ENCODE measurements at places on chromosomes 7 and 10.
A peak's percentile ranks its signal among the peaks of the same experiment; 100 is the strongest.

GRCh38 chr10:6678211-6678803, 98.2 kb upstream of the PRKCQ start:
- peak; percentile 71 for DNase-seq

- DNase-seq = no peak
These were observed 13.3 kb downstream of the ZNF438 start for GRCh38 chr10:31018356-31018750.

DNA sequence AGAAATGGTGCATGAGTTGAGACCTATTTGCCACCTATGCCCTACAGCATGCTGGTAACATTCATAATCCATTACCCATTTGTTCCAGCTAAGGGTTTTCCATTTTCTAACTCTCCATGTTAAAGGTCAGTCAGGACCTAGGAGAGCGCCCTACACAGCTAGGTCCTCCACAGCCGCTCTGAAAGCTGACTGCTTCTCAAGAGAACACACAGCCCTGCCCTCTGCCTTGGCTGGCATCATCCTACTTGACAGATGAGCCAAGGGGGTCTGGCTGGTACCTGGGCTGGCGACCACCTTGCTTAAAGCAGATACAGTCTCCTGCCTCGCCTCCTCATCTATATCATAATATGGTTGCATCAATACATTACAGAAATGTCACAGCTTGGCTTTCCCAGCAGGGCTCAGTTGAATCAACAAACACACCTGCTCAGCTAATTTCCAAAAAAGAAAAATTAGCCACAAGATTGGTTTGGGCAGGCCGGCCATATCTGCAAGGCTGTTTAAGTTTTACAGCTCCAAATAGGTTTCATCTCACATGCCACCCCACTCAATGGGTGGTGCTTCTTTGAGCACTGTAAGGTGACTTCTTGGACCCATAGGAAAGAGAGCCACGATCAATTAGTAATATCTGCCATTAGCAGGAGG, 17.3 kb downstream of the TLL2 start:
- DNase-seq = no peak

- no peak for DNase-seq
These were observed 82.8 kb upstream of the NPY start for GRCh38 chr7:24201226-24201625.

GRCh38 chr7:110507832-110508231, 583.1 kb upstream of the LRRN3 start:
- DNase-seq = no peak

GRCh38 chr10:53699231-53699630, 926.6 kb upstream of the MBL2 start:
- DNase-seq = no peak

- DNase-seq = no peak
These were observed 175.2 kb downstream of the CDK14 start for GRCh38 chr7:90771281-90771680.

DNA sequence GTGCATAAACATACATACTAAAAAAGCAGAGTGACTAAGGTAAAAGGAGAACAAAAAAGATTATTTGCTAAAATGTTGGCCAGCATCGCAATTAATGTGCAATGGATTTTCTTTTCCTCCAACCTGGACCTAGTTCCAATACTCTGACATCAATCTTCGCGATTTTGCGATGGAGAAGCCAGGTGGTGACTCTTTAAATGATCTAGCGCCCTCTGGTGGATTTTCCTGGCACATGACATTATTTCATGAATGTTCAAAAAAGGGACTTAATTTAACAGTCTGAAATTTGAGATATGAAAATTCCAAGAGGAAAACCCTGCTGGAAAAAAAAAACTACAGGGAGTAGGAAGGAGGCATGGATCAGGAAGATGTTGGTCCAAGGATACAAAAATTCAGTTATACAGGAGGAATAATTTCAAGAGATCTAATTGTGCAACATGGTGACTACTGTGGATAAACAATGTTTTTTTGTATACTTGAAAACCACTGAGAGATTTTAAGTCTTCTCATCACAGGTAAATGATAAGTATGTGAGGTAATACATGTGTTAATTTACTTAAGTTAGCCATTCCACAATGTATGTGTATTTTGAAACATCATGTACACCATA, 4.3 kb upstream of the KCNMA1 start:
- peak; percentile 70 for DNase-seq

GRCh38 chr10:49158404-49158803, 24.6 kb upstream of the FAM170B start:
- no peak for DNase-seq

GRCh38 chr10:127428385-127428980, 120.6 kb upstream of the NPS start:
- DNase-seq = no peak

DNA sequence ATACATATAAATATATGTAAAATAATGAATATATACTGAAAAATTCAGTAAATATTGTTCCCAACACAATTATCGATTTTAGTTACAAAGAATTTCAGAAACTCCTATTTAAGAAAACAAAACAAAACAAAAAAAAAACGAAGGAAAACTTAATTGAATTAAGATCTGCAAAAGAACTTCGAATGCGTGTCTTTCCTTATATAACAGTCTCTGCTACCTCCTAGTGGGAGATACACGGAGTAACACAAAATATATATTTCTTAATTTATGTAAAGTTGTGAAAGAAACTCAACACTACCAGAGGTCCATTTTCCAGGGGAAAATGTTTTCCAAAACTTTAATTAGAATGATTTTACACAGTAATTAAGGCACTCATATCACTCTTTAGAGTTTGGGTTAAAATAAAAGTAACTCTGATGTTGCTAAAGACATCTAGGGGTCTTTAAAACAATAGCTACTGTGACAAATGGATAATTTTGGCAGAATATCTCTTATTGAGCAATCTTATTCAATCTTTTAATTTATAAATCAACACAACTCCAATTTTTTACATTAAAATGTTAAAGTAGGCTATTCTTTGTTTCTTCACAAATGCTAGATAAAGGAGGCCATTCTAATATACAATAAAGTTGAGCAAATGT, 41.6 kb downstream of the NEBL start:
- DNase-seq = no peak

- DNase-seq = no peak
These were observed 146.4 kb downstream of the RGS10 start for GRCh38 chr10:119396008-119396708.

GRCh38 chr7:36663481-36663880, 60.8 kb downstream of the AOAH start:
- no peak for DNase-seq

DNA sequence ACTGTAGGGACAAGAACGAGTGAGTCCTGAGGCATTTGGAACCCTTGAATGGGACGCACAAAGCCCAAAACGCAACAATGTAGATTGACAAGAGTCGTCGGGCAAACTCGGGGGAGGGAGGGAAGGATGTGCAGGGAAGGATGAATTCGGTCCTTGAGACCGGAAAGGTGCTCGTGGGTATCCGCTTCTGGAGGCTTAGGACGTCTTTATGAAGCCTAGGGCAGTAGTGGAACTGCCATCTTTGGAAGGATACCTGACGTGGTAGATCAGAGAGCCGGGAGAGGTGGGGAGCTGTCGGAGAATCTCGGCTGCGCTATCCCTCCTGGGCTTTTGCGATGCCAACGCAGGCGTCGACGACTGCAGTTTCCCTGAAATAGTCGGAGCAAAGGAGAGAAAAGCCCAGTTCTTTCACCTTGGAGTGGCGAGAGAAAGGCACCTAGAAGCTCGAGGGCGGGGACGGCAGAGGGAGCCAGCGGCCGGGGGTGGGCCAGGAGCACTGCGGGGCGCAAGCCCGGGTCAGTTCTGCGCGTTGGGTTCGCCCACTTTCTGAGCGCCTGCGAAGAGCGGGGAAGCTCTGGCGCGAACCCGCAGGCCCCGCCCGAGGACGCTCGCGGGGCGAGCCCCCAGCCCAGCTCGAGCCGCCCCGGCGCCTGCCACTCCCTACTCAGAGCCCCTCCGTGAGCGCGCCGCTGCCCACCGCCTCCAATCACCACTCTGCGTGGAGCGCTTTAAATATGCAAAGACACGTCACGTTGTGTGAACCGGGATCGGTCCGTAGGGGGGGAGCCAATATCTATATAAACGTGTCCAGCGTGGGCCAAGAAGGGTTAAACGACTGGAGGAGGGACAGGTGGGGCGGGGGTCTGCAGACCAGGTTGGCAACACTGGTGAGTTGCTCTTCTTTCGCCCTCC, at the start of gene CYP26C1:
CYP26C1 (plus strand) TSS at position 824 of the 912 bp plus-strand sequence. CDS start 466 bp downstream, outside the sequence.
- DNase-seq = no peak

DNA sequence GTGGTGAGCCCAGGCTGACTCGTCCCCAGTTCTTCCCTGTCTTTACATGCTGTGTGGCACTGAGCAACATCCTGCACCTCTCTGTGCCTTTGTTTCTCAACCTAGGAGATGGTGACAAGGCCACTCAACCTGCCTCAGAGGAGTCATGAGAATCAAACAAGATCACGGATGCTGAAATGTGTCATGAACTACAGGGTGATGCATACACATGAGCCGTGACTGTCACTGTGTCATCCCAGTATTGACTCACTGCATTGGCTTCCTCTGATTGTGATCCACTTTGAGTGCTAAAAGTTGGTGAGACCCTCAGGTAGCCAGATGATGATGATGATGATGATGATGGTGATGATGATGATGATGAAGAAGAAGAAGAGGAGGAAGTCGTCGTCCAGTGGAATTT, 11.5 kb downstream of the C10orf71 start:
- peak; percentile 58 for DNase-seq

DNA sequence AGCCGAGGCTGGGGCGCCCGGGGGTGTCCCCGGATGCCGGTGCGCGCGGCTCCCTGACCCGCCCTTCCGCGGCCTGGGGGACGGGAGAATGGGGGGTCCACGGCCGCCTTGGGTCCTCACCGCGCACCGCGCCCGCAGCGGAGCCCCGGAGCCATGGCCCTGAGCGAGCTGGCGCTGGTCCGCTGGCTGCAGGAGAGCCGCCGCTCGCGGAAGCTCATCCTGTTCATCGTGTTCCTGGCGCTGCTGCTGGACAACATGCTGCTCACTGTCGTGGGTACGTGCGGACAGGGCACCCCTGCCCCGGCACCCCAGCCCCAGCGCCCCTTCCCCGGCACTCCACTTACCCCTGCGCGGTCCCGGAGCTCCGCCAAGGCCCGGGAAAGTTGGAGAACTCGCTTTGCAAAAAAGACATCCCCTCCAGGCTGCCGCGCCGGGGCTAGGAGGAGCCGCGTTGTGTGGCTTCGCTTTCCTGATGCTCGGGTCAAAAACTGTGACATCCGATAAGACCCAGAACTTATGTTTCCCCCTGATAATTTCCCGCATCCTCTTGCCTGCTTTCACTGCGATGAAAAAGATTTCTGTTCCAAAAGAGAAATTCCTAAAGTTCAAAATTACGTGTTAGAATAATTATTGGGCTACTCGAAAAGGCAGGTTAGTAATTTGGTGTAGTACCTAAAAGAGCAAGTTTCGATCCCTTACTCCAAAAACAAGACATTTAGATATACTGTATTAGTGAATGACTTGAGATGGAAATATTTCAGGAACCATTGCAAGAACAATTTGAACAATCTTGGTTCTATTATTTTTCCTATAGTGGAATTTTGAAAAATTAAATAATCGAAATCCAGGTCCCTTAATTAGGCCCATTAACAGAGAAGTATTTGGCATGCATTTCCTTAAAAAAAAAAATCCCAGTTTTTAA, 888 bp downstream of the SLC18A2 start:
- no peak for DNase-seq

DNA sequence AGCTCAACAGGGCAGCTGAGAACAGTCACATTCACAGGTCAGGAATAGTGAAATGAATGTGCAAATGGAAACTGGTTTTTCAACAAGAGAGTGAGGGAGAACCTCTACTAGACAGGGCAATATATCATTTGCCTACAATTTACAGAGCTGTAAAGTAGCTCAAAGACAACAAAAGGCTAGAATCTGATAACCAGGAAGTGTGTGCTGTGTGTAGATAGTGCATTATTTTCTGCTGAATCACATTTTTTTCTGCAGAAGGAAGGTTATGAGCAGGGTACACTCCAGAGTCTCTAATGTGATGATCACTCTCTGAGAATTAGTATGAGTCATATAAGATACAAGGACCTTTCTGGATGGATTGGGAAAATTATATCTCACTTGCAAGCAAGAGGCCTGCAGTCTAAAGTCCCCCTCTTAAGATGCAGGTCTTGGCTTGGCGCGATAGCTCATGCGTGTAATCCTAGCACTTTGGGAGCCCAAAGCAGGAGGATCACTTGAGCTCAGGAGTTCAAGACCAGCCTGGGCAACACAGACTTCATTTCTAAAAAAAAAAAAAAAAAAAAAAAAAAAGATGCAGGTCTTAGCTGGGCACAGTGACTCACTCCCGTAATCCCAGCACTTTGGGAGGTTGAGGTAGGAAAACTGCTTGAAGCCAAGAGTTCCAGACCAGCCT, 59.9 kb upstream of the COBL start:
- DNase-seq = no peak

GRCh38 chr7:95199779-95200558, 124.4 kb downstream of the PON1 start:
- DNase-seq = peak; percentile 4

DNA sequence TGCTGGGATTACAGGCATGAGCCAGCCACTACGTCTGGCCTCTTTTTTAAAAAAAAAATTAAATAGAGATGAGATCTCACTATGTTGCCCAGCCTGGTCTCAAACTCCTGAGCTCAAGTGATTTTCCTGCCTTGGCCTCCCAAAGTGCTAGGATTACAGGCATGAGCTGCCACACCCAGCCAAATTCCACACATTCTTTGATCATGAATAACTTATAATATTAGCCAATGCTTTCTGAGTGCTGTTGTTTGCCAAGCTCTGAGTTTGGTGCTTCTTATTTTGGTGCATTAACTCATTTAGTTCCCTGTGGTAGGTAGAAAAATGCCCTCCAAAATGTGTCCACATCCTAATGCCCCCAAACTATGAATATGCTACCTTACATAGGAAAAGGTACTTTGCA, 47.2 kb upstream of the MKI67 start:
- no peak for DNase-seq

GRCh38 chr10:73588656-73589055, 2.5 kb downstream of the USP54 start:
- DNase-seq = no peak

- no peak for DNase-seq
These were observed 1132.0 kb upstream of the LRRTM3 start for GRCh38 chr10:65793738-65794425.

DNA sequence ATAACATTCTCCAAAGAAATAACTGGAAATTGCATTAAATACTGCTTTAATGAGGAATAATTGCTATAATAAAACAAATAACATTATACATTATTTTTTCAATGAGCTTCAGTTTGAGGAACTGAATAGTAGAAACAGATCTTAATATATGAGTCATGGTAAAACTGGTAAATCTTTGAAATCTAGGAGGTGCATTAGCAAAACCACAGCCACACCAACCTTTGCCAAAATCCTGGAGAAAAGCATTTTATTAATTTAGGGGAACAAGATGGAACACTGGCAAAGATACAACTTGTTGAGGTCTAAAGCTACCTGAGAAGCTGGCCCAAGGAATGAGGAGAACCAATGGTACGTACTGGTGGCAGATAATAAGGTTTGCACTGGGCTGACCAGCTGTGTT, 5.4 kb upstream of the ASL start:
- no peak for DNase-seq

DNA sequence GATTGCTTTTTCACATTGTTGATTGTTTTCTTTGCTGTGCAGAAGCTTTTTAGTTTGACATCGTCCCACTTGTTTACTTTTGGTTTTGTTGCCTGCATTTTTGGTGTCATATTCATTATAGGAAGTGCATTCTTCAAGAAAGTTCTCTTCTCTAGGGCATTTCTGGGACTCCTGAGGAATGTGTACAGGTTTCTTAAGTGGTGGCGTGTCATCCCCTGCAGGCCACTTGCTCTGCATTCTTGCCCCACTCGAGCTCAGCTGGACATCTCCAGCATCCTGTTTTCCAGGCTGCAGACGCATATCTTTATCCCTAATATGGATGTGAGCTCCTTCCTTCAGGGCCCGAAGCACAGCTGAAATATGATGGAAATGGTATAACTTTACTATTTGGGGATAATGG, 255.6 kb upstream of the HABP2 start:
- no peak for DNase-seq

Data from activated CD4-positive, alpha-beta T cell treated with anti-CD3 and anti-CD28 coated beads, Interleukin-2, Interleukin-6, amounts not matched to agents 100 ng/mL and 50 ng/mL, durations not matched to agents 16 hours and 8 hours (primary cell).